A549 treated with RU486 at 1 μM for 4 hours (cell line): ENCODE measurements at places on chromosomes 3 and 15. TPM values are rescaled to one million over a fixed set of nuclear protein-coding genes. Genes with fewer than 3 reads are reported as not detected.

The CKMT1A gene
- total RNA-seq, result 1.6 to 4.0 TPM (median 2.8 TPM) in 5 replicates

The P2RY1 gene
- total RNA-seq, result 0.31 to 0.49 TPM (median 0.35 TPM) in 5 replicates

The HAPLN3 gene
- total RNA-seq, result 26.9 to 34.6 TPM (median 30.0 TPM) in 5 replicates

The ATP2B2 gene
- 0.03 to 0.16 TPM (median 0.04 TPM) in 4 of 5 replicates, not detected in the other for total RNA-seq

The SH2D7 gene
- total RNA-seq, result not detected in 5 replicates

The PLOD2 gene
- total RNA-seq, result 60.3 to 153 TPM (median 135 TPM) in 5 replicates

The ZNF502 gene
- 1.3 to 2.2 TPM (median 1.4 TPM) in 5 replicates for total RNA-seq

The CX3CR1 gene
- total RNA-seq, result not detected in 5 replicates

The SLC4A7 gene
- 11.6 to 25.4 TPM (median 24.7 TPM) in 5 replicates for total RNA-seq

The P2RY14 gene
- not detected in 5 replicates for total RNA-seq

The FES gene
- 0.56 to 0.88 TPM (median 0.64 TPM) in 5 replicates for total RNA-seq

The SUCNR1 gene
- total RNA-seq, result 0.09 to 0.17 TPM (median 0.13 TPM) in 4 of 5 replicates, not detected in the other

The SPESP1 gene
- not detected in 5 replicates for total RNA-seq

The KLHL40 gene
- total RNA-seq, result not detected in 5 replicates

The SRGAP3 gene
- 0.19 to 0.95 TPM (median 0.77 TPM) in 5 replicates for total RNA-seq

The CLDN16 gene
- total RNA-seq, result 0.07 to 0.41 TPM in 2 of 5 replicates, not detected in the others

The NUDT16 gene
- 5.2 to 6.5 TPM (median 6.0 TPM) in 5 replicates for total RNA-seq

The LRRC31 gene
- total RNA-seq, result not detected in 5 replicates

The VGLL3 gene
- 2.4 to 8.8 TPM (median 7.3 TPM) in 5 replicates for total RNA-seq

The NCKIPSD gene
- 6.1 to 9.6 TPM (median 8.4 TPM) in 5 replicates for total RNA-seq

The WDR49 gene
- not detected in 5 replicates for total RNA-seq

The HESX1 gene
- 0.23 to 0.26 TPM (median 0.24 TPM) in 3 of 5 replicates, not detected in the others for total RNA-seq

The XIRP1 gene
- 0.03 to 0.10 TPM (median 0.05 TPM) in 4 of 5 replicates, not detected in the other for total RNA-seq

The TP63 gene
- total RNA-seq, result 0.28 to 0.70 TPM (median 0.43 TPM) in 5 replicates

The TNNC1 gene
- total RNA-seq, result 1.2 to 1.6 TPM (median 1.3 TPM) in 5 replicates

The CLRN1 gene
- total RNA-seq, result not detected in 5 replicates

The PAQR9 gene
- 2.6 to 4.3 TPM (median 3.7 TPM) in 5 replicates for total RNA-seq

The FXR1 gene
- 57.0 to 103 TPM (median 76.0 TPM) in 5 replicates for total RNA-seq

The DGKG gene
- 8.0 to 18.8 TPM (median 11.4 TPM) in 5 replicates for total RNA-seq

The DLEC1 gene
- 0.03 to 0.08 TPM in 2 of 5 replicates, not detected in the others for total RNA-seq

The EFCC1 gene
- total RNA-seq, result not detected in 5 replicates

The GP9 gene
- not detected in 5 replicates for total RNA-seq

The GPR171 gene
- total RNA-seq, result not detected in 5 replicates

The CHAC1 gene
- 3.0 to 7.5 TPM (median 4.8 TPM) in 5 replicates for total RNA-seq
